ENCODE measurements at places on chromosomes 11 and 22.

GRCh38 chr11:72704028-72704782, 30.0 kb upstream of the PDE2A start:
- no peak for DNase-seq

DNA sequence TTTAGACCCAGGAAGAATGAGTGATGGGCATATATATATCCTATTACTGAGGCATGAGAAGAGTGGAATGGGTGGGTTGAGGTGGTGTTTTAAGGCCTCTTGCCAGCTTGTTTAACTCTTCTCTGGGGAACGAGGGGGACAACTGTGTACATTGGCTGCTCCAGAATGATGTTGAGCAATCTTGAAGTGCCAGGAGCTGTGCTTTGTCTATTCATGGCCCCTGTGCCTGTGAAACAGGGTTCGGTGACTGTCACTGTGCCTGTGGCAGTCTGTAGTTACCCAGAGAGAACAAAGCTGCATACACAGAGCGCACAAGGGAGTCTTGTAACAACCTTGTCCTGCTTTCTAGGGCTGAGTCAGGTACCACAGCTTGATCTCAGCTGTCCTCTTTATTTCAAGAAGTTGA, 11.7 kb downstream of the LIMK2 start:
- no peak for DNase-seq

GRCh38 chr11:103870821-103871309, 165.6 kb upstream of the DDI1 start:
- DNase-seq = no peak

- no peak for DNase-seq
Measured at GRCh38 chr11:62236187-62236586, 5.9 kb upstream of the SCGB1D2 start.

DNA sequence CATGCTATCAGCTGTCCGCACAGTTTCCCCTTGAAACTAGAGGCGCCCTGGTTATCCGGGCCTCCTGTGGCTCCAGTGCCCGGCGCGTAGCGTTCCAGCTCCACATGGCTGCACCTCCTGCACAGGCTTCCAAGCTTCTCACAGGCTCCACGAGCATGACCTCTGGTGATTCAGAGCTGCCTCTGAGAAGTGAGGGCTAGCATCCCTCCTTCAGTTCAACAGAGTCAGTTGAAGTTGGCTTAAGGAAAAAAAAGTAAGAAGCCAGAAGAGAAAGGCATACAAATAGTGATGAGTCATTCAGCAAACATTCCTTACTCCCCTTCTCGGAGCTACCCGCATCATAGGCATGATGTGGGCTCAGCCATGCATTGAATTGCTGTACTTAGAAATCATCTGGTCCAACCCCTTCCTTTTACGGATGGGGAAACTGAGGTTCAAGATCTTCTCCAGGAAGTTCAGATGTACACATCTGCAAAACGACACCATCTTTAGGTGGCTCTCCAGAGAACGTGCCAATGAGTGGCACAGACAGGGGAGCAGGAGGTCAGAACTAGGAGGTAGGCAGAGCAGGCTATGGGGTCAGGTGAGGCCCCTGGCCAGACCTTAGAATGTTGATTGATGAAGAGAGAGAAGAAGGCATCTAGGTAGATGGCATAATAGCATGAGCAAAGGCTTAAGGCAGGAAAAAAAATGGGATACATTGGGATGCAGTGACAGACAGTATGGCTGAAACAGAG, 216.3 kb upstream of the TBCEL start:
- peak; percentile 81 for DNase-seq

- DNase-seq = no peak
Measured at GRCh38 chr11:65585396-65586246, 9.8 kb downstream of the EHBP1L1 start.

DNA sequence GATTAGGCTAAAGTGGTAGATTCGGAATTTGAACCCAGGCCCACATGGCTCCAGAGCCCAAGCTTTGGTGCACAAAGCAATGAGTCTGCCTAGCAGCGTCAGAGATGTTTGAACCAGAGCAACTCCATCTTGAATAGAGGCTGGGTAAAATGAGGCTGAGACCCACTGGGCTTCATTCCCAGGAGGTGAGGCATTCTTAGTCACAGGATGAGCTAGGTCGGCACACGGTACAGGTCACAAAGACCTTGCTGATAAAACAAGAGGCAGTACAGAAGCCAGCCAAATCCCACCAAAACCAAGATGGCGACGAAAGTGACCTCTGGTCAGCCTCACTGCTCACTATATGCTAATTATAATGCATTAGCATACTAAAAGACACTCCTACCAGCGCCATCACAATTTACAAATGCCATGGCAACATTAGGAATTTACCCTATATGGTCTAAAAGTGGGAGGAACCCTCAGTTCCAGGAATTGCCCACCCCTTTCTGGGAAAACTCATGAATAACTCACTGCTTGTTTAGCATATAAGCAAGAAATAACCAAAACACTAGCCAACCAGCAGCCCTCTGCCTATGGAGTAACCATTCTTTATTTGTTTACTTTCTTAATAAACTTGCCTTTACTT, 40.3 kb upstream of the DAGLA start:
- DNase-seq = no peak

DNA sequence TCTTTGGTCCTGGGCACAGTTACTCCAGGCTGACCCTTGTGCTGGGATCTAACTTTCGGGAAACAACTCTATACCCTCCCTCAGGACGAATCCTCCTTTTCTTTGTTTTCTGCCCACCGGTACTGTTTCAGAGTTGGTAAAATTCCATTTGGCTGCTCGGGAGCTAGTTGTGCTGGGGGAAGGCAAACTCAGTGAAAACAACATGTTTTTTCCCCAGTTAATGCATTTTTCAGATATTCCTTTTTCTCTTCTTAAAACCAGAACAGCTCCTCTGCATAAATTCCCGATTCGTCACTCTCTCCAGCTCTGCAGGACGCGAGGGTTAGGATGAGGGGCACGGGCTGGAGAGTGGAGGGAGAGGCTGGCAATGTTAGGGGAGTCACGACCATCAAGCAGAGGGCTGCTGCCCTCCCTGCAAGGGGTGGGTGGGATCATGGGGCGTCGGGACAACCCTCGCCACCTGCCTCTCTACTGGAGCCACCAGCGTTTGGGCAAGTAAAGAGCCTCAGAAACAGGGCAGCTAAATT, 31.3 kb downstream of the LRRC10B start:
- DNase-seq = no peak

DNA sequence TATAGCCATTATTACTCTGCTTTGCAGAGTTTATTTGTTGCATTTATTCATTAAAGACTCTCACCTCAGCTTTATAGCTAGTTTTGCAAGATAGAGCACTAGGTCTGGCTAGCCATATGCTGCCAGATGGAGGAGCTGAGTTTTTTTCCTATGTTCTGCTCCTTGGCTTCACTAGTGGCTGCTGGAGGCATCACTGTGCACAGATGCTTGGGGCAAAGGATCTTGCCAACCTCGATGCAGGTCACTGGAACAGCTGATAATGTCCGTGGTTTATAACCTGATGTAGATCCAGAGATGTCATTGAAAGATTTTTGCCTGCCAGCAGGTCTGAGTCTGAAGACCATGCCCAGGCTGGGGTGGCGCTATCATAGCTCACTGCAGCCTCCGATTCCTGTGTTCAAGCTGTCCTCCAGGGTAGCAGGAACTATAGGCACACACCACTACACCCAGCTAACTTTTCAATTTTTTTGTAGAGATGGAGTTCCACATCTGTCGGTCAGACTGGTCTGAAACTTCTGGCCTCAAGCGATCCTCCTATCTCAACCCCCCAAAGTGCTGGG, 63.2 kb downstream of the PACS1 start:
- no peak for DNase-seq

- peak; percentile 99 for DNase-seq
Measured at GRCh38 chr11:121023848-121024751, at the start of gene TBCEL. TSS of gene TBCEL (plus strand) at chr11:121024102. CDS start at chr11:121045691, 21,589 bp downstream.

DNA sequence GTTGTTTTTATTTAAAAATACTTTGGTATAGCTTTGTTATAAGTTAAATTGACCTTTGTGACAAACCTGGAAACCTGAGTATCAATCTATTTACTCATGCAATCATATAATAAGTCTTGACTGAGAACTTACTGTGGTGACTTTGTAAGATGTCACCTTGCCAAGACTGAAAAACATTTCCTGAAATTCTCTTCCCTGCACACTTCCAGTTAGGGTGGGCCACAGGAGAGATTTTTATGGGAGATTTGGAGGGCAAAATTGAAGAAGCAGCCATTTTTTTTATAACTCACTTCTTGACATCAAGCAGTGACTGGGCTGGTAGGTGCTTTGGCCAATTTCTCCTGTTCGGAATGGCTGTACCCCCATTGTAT, 31.4 kb upstream of the GLYAT start:
- no peak for DNase-seq

DNA sequence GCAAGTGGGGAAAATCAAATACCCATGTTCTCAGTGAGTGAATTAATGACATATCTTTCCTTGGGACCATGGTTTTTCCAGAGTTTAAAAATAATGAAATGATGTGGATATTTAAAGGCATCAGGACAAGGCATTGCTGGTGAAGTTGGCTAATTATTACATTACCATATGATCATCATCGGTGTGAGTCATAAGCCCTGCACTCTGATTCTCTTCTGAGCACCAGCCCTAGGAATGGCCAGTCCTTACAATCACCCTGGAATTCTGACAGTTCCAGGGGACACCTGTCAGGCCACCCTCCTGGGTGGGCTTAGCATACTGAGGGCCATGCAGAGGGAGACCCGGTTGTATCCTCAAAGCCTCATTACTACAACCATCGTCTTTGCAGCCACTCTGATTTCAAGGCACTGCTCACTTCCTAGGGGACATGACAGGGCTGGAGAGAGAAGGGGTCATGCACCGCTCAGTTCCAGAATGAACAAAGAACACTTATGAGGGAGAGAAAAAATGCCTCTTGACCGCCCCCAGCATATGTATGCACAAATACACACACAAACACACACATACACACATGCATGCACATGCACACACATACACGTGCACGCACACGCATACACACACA, 365.0 kb downstream of the MIAT start:
- DNase-seq = no peak

GRCh38 chr11:26112264-26112663, 219.7 kb upstream of the ANO3 start:
- DNase-seq = no peak
